ENCODE measurements at places on chromosomes 1 and 21.

GRCh38 chr1:212942679-212943392 is 7.5 kb upstream of the VASH2 start:
- DNase-seq, result no peak

DNA sequence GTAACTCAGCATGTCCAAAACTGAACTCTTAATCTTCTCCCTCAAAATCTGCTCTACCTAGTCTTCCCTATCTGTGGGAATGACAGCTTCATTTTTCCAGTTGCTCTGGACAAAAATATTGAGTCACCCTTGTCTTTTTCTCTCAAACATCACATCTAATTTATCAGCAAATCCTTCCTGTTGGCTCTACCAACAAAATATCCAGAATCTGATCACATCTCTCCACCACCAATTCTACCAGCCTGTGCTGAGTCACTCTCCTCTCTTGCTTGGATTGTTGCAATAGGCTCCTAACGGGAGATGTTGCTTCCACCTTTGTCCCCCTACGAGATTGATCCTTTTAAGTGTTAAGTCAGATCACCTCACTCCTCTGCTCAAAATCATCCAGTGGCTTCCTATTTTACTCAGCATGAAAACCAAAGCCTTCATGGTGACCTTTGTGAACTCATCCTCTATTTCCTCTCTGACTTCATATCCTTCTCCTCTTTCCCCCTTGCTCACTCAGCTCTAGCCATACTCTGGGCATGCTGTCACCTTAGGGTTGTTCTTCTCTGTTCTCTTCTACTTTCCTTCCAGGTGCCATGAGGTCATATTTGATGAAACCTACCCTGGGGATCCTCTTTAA is 21.5 kb upstream of the SMYD2 start:
- no peak for DNase-seq

- no peak for DNase-seq
Measured at GRCh38 chr21:40886931-40887330, 40.0 kb upstream of the DSCAM start.

- no peak for DNase-seq
Measured at GRCh38 chr1:7408771-7409150, 362.3 kb upstream of the VAMP3 start.

GRCh38 chr1:172201572-172201971 is 218.9 kb upstream of the C1orf105 start:
- no peak for DNase-seq

DNA sequence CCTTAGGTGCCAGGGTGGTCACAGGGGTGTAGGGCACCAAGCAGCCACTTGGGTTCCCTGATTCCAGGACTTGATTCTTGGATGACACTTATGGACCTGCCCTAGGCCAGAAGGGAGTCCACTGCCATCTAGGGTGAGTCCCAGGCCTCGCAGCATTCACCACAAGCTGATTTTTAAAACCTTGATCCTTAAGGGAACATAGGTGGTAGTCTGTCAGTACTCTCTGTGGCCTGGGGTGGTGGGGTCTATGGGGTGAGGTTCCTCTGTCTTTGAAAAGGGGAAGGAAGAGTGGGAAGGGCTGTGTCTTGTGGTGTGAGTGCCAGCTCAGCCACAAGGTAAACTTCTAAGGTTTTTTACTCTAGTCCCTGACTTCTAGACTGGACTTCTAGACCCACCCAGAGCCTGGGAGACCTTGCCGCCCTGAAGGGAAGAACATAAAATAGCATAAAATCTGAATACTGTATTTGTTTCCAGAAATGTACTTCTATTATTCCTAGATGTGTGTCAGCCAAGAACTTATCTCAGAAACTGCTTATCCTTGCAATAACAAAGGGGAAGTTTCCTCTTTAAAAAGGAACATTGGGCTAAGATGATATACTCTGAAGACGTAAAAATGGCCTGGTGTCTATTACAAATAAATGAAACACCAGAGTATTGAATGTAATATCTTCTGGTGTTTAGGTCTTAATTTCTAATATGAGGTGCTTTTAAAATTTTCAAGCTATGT is 757.3 kb downstream of the LTN1 start:
- no peak for DNase-seq

DNA sequence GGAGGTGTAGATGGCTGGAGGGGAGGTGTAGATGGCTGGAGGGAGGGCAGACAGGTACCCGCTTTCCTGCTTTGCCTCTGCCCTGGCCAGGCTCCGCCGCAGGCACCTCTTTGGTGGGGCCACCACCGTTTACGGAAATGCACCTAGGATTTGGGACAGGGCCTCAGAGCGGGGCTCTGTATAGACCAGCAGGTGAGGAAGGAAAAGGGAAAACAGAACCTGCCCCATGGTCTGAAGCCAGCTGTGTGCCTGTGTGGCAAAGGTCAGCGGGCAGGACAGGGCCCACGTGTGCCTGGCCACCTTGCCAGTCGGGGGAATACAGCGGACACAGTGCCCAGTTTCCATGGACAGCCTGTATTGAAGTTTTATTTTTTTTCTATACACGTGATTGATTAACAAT is 12.1 kb upstream of the PTTG1IP start:
- no peak for DNase-seq

DNA sequence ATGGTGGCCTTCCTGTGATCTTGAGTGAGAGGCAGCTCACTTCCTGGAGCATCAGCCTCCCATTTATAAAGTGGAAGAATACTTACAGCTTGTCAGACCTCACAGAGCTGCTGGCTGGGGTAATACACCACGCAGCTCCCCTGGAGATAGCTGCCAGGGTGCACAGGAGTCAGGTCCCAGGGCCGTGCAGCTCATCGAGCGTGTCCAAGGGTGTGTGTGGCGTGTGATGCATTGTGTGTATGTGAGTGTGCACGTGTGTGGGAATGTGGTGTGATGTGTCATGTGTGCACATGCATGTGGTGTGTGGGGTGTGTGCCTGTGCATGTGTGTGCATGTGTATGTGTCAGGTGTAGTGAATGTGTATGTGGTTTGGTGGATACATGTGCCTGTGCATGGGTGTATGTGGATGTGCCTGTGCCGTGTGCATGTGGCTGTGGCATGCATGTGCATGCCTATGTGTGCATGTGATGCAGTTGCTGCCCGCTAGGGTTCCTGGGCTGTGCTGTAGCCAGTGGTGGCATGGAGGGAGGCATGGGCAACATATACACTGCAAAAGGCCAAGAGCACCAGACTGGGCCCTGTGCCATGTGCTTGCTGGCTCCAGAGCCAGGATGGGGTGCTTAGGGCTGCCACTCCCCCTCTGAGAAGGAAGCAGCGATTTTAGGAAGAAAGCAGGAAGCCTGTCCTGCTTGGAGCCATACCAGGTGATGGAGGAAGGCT is 24.6 kb downstream of the WNT3A start:
- DNase-seq, result no peak

DNA sequence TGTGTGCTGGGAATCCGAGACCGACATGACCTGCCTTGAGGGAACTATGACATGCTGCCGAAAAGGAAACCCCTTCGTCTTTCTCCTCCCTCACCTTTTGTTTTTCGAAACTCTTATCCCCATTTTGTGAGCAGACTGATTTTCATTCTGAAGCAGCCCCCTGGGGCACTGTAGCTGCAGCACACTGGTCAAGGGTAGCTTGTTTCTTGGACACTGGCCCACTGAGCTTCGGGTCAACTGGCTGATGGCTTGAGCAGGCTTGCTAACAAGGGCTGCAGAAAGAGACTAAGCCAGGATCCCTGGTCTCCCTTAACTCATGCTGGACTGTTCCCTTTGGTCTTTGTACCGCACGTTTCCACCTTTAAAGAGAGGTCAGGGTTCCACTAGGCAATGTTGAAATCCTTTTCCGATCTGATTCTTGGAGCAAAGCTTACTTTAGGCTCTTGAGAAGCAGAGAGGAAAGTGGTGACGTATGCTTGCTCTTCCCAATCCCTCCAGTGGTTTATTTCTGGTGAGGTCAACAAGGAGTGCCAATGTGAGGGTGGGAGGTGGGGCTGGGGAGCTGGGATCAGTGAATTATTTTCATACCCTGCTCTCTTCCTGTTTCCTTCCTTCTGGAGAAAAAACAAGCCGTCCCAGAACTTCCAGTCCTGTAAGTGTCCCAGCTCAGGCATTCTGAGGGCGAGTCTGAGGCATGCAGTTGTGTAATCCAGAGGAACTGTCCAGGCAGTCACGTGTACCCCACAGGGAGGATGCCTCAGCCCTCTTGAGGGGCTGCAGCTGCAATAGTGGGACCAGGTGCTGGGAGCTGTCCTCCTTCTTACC is 7.6 kb downstream of the CYP4B1 start:
- no peak for DNase-seq

DNA sequence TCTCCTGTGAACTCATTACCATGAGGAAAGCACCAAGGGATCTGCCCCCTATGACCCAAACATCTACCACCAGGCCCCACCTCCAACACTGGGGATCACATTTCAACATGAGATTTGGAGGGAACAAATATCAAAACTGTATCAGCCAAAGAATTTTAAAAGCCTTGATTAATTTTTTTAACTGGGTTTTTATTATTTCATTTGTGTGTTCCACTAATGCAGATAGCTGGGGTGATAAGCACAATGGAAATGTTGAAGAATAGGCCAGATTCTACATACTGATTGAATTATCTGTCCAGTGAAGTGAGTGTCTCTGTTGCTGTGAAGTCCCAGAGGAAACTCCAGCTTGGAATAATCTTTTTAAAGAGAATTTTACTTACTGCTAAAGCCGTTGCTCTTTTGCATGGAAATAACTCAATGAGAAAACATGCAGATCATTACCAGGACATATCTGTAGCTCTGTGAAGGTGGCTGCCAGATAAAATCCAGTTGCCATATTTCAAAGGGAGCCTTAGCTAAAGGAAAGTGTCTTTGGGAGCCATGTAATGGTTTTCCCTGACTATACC is 44.4 kb upstream of the DHCR24 start:
- DNase-seq, result no peak

DNA sequence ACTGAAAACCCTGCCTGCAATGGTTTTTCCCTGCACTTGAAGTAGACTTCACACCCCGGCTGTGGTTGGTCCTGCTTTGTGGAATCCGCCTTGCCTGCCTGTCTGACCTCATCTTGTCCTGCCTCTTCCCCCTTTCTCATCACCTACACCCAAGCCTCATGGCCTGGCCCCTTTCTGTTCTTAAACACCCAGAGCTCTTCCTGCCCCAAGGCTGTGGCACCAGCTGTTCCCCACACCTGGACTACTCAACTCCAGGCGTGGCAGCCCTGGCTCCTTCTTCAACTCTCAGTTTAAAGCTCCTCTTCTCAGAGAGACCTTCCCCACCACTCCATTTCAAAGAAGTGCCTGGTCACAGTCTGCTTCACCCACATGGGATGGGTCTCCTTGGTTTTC is 27.0 kb downstream of the KIAA1614 start:
- no peak for DNase-seq

DNA sequence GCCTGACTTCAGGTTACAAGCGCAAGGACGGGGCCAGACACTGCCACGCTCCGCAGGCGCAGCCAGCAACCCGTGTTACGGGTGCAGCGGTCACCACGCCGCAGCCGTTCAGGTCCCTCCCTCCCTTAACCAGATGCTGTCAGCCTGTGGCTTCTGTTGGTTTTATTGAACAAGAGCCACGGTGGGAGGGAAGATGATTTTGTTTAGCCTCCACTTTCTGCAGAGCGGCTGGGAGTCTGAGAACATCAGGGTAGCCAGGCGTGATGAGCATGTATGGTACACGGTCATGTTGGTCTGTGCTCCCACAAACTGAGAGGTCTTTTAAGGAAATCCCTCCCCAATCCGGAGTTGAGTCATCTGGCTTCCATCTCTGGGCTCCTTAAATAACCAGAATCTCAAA is 18.5 kb upstream of the ADARB1 start:
- DNase-seq, result no peak

- DNase-seq, result no peak
Measured at GRCh38 chr1:172179918-172180317, 240.6 kb upstream of the C1orf105 start.

DNA sequence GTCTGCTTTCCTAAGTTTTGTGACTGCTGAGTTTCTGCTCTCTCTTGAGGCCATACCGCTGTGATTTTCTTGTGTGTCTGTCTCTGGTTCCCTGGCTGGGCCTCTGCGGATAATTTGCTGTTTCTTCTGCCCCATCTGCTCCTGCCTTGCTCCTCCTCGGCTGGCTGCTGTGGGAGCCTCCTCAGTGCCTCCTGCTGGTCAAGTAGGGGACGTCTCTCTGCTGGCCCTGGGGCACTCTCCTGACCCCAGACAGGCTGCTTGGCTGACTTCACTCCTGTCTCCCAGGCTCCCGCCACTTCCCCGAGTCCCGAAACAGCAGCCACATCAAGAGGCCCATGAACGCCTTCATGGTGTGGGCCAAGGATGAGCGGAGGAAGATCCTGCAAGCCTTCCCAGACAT is 28.5 kb downstream of the ETNK2 start:
- no peak for DNase-seq

DNA sequence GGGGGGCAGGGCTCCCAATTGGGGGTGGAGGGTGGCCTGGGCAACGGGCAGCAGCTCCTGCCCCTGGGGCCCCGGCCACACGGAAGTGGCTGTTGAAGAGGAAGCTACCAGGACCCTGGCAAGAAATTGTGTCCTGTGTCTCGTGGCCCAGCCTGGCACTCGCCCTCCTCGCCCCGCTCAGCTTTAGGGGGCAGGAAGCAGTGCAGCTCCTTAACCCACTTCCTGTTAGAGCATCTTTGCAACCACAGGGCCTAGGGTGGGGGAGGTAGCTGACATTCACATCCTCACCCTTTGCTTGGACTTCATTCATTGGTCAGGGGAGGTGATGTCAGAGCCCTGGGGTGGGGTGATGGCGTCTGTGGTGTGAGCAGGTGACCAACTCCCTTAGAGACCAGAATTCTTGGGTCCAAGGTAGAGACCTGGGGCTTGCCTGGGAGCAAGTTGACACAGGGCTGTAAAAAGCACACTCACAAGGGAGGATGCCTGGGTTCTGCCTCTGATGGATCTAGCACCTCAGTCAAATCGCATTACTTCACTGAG is at the start of gene ARHGAP30:
ARHGAP30 (minus strand) TSS at position 161 of the 540 bp plus-strand sequence. CDS start 267 bp downstream, outside the sequence.
- DNase-seq, result peak; percentile 99

Data from HL-60 (cell line).